ENCODE measurements at places on chromosomes 7 and 10.

DNA sequence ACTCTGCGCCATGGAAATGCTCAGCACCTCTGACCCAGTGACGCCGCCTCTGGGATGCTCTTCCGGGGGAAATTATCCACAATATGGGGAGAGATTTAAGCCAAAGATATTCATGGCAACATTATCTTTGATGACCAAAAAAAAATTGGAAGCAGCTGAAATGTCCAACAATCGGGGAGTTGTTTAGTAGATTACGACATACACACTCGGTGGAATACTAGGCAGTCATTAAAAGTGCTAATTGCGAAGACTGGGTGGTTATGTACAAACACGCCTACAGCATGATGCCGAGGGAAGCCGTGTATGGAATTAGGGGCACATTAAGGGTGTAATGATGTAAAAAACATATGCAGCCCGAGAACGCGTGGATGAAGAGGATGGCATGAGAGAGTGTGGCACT lies 75.2 kb downstream of the UNCX start:
- no peak for DNase-seq

DNA sequence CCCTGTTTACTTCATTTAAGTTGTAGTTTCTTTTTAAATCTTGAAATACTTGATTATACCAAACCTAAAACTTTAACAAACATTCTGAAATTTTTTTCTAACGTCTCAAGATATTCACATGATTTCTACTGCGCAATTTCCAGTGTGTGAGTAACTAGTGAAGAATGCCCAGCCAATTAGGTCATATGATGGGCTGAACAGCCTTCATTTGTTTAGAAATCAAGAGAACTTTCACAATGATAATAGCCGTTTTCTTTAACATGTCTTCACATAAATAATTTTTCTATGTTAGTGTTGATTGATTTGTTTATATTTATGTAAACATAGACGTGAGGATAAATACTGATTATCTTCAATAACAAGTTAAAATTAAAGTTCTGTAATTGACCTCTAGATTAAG lies 21.8 kb downstream of the STAM start:
- peak; percentile 83 for DNase-seq

DNA sequence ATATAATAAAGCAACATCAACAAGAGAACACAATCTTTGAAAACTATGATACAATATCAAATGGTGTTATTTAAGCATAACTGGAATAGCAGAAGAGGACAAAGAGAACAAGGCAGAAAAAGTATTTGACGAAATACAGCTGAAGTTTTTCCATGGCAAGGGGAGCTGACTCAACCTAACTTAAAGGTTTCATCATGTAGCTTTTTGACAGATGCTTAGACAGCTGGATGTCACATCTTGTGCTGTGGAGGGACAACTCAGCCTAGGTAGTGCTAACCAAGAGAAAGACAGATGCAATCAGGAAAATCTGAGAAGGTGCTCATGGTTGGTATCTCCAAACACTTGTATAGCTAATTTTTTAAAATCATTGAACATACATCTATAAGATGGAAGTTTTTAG lies 208.2 kb downstream of the TFEC start:
- no peak for DNase-seq

DNA sequence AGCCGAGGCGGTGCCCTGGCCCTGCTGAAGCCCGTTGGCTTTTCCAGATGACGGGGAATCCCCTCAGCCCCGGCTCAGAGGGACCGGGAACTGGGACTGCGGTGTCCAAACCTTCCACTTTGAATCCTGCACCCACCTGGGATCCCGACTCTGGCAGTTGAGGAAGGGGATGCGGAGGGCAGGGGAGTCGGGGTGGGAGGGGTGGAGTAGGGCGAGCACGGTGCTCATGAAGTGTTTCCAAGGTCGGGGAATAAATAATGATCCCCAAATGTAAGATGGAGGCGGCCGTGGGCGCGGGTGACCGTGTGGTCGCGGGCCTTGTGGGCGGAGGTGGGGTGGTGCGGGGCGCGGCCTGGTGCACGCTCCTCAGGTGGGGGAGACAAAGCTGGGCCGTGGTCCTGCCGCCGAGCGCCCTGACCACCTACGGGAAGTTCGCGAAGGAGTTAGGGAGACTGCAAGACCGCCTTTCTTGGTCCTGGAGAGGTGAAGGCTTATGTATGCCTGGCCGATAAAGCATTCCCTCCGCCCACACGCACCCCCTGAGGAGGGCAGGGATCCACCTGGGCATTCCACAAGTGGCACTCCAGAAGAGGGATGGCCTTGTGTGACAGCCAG lies 1.4 kb downstream of the MTURN start:
- DNase-seq, result no peak

Data from fibroblast of the conjunctiva (primary cell).